ENCODE measurements at places on chromosomes 1 and 21.

- DNase-seq: no peak
Measured at GRCh38 chr1:17429183-17429582, 10.3 kb downstream of the RCC2 start.

DNA sequence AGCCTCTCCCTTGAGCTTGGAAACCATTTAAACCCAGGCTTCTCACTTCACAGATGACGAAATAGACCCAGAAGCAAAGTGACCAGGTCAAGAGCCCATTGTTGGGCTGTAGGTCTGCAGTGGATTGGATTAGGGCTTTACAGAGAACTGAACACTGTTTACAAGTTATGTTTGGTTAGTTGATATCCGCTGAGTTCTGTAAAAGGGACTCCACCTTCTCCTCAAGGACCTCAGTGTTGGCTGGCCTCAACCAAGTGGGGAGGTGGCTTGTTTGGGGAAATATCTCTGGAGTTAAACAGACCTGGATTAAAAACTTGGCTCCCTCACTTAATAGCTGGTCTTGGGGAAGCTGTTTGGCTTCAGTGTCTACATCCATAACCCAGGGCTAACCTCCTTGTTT is 88.1 kb downstream of the UCK2 start:
- no peak for DNase-seq

GRCh38 chr21:14773777-14774345 is 227.7 kb upstream of the SAMSN1 start:
- no peak for DNase-seq

GRCh38 chr1:231027136-231027925 is 12.7 kb downstream of the FAM89A start:
- DNase-seq: no peak

DNA sequence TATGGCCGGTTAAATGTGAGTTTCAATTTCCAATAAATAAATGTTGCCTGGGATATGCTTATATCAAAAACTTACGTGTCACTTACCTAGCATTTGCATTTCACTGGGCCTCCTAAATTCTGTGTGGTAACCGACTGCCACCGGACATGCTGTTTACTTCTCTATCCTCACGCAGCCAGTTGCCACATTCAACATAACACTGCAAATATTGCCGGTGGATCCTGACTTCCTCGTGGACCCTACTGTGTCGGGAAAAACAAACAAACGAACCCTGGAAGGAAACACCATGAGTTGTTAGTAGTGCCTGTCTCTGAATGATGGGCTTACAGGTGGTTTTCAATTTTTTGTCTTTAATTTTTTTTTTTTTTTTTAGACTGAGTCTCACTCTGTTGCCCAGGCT is 54.1 kb downstream of the RIPK4 start:
- no peak for DNase-seq

DNA sequence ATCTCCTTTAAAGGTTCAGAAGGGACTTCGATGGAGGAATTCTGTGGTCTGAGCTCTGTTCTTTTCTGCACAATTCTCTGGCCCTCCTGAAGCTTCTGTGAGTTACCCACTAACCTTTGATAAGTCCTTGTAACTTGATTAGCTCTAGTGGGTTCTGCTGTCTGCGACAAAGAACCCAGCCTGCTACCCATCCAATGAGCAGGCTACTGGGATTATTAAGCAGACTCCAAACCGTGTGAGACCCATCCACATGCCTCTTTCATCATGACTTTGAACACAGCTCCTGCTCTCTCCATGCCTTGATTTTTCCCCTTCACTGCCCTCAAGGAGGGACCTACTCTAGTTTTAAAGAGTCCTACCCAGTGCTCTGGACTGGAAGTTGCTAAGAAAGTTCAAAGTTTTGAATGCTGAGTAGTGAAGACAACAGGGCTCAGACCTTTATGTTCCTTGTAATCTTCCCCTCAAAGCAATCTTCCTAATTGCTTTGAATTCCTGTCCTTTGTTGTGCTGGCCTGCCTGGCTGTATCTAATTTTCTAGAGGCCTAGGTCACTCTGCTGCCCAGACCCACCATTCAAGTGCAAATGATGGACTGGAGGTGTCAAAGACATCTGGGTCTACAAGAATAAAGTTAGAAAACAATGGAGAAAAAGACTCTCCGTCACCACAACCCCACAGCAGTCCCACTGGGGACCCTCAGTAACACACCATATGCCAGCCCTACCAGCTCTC is 146.9 kb downstream of the RHOU start:
- DNase-seq: no peak

- DNase-seq: no peak
Measured at GRCh38 chr1:57142169-57142568, 176.4 kb upstream of the C8B start.

DNA sequence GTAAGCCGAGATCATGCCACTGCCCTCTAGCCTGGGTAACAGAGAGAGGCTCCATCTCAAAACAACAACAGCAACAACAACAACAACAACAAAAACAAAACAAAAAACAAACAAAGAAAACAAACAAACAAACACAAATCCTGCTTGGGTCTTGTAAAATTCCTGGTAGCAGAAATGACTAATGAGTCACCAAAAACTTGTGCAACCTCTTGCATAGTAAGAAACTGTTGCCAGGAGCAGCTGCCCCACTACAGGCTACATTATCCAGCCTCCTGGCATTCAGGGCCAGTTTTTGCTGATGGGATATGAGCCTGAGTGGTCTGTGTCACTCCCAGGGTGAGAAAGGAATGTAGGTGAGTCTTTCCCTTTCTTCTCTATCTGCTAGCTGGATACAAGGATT is 245.4 kb downstream of the TNR start:
- DNase-seq: no peak

GRCh38 chr1:119702384-119702783 is 9.3 kb upstream of the PHGDH start:
- DNase-seq: no peak

DNA sequence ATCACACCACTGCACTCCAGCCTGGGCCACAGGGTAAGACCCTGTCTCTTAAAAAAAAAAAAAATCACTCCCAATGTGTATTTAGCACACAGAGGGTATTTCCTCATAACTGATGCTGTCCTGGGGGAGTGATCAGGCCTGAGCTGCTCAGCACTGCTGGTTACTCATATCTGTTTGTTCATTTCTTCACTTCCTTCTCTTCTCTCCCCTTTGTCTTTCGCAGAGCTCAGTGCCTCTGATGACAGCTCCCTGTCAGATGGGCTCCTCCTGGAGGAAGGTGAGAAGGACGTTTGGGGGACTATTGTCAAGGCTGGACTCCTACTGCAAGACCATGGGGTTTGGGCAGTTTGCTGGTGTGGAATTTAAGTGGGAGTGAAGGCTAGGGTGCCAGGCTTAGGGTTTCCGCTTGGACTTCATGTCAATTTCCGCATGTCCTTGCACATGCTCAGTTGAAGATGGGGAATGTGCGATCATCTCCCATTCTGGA is 13.0 kb downstream of the INAVA start:
- DNase-seq: no peak

DNA sequence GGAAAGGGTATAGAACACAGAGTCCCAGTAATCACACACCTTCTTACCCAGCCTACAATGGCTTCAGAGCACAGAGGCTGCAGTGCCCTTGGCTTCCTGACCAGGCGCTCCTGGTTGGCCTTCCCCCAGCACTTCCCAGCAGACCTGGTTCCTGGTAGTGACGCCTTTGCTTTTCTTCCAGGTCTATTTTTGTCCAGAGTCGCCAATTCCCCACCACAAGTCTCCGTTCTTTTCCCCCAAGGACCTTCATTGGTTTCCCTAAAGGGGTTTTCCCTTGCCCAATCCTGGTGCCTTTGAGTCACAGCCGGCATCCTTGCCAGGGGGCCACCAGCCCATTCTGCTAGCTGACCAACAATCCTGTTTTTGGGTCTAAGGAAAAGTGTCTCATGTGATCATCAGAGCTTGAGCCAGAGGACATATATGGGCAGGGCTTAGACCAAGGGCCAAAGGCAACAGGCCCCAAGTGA is 84.8 kb downstream of the KCNJ15 start:
- no peak for DNase-seq

- no peak for DNase-seq
Measured at GRCh38 chr1:164472841-164473240, 86.1 kb upstream of the PBX1 start.

DNA sequence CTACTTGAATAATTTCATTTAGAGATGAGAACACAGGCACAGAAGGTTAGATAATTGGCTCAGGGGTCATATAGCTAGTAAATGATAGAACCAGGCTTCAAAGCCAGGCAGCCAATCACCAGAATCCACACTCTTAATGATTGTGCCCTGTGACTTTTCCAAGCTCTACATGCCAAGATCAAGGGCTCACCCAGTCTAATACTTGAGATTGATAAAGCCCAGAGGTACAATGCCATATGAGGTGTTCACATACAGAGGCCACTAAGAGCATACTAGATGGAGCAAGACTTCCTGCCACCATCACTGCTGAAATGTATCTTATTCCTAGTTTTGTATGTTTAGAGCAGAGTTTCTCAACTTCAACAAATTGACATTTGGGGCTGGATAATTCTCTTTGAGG is 40.9 kb upstream of the MCOLN3 start:
- DNase-seq: no peak

DNA sequence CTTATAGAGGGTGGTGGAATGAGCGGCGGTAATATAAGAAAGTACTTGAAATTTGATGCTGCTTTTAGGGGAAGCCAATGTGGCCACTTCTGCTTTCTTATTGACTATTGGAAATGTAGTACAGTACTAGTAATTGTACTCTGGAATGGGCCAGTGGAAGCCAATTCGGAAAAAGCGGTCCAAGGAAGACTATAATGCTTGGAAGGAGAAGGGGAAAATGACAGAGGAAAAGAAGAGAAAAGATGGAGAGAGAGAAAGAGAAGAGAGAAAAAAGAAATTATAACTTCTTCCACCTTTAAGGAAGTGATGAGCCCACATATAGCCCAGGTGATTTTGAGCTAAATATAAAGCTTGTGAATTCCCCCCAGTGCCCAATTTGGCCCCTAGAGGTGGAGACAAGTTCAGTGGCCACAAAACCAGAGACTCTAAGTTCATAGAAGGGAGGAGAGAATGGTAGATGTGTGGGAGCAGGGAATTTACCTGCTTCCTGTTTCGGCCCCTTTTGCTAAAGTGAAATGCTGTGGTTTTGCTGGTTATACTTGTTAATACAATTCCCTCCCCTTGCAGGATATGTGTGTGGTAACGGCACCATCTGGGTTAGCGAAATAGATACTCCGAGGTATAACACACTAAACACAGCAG is 35.7 kb upstream of the DUSP10 start:
- DNase-seq: no peak

- DNase-seq: no peak
Measured at GRCh38 chr1:90413519-90413918, 303.6 kb downstream of the BARHL2 start.

- no peak for DNase-seq
Measured at GRCh38 chr21:45508607-45509565, 33.4 kb downstream of the SLC19A1 start.

DNA sequence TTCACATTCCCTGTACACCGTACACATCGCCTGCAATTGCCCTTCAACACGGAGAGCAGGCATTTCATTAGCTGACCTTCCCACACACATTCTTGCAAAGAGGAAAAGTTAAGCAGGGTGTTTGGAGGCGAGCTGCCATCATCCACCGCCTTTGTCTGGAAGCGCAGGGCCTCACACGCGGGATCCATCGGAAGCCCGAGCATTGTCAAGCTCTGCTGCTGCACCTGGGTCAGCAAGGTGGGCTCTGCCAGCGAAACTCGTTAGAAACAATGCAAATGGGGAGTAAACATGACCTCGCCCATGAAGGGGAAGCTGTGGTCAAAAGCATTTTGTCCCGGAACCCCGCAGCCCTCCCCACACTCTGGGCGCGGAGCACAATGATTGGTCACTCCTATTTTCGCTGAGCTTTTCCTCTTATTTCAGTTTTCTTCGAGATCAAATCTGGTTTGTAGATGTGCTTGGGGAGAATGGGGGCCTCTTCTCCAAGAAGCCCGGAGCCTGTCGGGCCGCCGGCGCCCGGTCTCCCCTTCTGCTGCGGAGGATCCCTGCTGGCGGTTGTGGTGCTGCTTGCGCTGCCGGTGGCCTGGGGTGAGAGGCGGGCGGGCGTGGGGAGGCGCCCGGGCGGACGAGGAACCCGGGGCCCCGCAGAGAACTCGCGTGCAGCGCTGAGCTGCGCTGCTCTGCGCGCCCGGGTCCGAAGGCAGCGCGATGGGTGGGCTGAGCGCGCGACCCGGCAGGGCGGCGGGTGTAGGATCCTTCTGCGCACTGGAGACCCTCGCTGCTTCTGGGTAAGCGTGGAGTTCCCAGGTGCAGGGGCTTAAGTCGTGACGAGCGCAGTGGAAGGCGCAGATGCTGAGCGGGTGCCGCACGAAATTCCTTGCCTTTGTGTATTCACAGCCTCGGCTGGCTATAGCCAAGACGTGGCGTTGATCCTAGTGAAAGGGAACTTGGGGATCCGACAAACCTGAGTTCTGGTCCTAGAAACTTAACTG is at the start of gene CR1:
TSS of gene CR1 (plus strand) at position 357 of the 992 bp plus-strand sequence. CDS start at position 468, 111 bp downstream.
- DNase-seq: no peak

- DNase-seq: no peak
Measured at GRCh38 chr1:2630498-2631135, 2.2 kb downstream of the MMEL1 start.
